ENCODE measurements at places on chromosomes 3 and 15. TPM values are rescaled to one million over a fixed set of nuclear protein-coding genes. Genes with fewer than 3 reads are reported as not detected.

DNA sequence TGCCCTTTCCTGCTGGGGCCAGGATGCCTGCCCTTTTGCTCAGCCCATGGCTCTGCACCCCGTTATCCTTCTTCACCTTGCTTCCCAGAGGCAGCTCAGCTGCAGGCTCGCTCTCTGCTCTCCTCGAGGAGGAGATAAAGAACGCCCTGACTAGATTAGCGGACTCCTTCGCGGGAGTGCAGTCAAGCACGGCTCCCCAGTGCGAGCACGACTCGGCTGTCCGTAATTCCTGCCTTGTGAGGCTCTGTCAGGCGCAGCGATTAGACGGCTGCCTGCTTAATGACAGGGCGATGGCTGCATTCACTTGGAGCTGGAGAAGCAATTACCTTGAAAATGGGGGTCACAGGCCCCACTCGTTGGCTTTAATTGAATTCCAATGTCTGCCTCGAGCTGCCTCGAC lies 25.9 kb downstream of the TLE3 start:
- DNase-seq = no peak

GRCh38 chr3:55183201-55183600 lies 255.3 kb upstream of the LRTM1 start:
- DNase-seq = no peak

- DNase-seq = no peak
Observed at GRCh38 chr15:59896663-59897074, 107.4 kb upstream of the FOXB1 start.

- DNase-seq = peak; percentile 55
Observed at GRCh38 chr15:75620058-75620820, 5.3 kb downstream of the SNUPN start.

- DNase-seq = no peak
Observed at GRCh38 chr3:101379658-101380376, 59.4 kb upstream of the IMPG2 start.

DNA sequence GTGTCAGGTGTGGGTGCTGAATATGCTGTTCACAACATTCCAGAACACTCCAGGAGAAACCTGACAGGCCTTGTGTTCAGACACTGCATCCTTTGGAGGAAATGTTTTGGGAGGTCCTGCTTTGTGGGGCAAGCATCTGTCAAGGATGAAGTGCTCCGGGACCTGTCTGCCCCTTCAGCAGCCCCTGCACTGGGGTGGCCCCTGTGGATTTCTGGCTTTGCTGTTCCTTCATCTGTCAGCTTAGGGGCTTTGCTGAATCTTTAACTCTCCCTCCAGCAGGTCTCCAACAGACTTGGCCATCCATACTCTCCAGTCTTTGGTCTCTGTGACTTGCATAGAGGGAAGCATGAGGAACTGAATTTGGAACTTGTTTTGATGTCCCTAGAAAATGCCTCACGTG lies 3.1 kb downstream of the PRR23E start:
- no peak for DNase-seq

- no peak for DNase-seq
Observed at GRCh38 chr15:51575775-51576174, 46.8 kb downstream of the DMXL2 start.

GRCh38 chr15:60065951-60066350 lies 61.8 kb downstream of the FOXB1 start:
- no peak for DNase-seq

DNA sequence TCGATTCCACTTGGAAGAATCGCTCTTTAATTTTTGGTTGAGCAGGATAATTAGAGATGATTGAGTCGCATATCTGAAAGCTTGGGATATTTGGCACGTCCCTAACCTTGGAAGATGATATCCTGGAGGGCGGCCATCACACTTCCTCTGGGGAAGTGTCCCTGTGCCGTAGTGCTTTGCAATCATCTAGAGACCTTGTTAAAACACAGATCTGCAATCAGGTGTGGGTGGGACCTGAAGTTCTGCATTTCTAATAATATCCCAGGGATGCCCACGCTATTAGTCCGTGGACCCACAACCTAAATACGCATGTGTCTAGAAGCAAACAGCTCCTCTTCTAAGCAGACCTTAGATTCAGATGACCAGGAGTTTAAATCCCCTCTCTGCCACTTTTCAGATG lies 20.5 kb downstream of the MYO1E start:
- DNase-seq = no peak

- no peak for DNase-seq
Observed at GRCh38 chr3:113254171-113254947, 43.0 kb downstream of the BOC start.

DNA sequence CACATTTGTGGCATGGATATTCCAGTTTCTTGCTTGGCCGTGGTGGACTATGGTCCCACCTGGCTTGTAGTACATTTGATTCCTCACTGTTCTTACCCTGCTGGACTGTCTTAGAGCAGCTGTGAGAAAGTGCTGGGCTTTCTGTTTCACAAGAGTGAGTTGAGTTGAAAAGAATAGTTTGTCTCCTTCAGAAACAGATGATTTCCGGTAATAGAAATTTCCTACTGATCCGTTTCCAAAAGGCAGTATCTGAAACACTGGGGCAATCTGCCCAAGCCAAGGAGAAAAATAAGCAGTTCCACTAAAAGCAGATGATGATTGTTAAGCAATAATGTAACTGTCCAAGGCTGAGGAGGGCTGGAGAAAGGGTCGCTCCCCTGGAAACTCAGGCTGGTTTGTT lies 96.0 kb downstream of the SUCLG2 start:
- no peak for DNase-seq

- no peak for DNase-seq
Observed at GRCh38 chr15:63111481-63111880, 10.2 kb upstream of the LACTB start.

GRCh38 chr15:100355342-100355741 lies 13.6 kb upstream of the ADAMTS17 start:
- DNase-seq = no peak

DNA sequence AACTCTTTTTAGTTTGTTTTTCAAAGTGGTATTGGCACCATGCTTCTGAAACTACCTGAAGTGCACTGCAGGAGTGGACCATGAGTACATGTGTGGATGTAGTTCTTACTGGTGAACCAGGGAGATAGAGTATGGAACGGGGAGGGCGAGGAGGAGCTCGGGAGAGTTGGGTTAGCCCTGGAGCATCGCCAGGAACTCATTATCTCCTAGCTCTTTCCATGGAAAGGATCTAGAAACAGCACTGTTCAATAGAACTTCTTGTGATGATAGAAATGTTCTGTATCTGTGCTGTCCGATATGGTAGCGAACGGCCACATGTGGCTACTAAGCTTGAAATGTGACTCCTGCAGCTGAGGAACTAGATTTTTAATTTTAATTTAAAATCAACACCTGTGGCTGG lies 47.3 kb downstream of the VGLL4 start:
- DNase-seq = no peak

- no peak for DNase-seq
Observed at GRCh38 chr15:69652293-69652692, 199.7 kb downstream of the RPLP1 start.

DNA sequence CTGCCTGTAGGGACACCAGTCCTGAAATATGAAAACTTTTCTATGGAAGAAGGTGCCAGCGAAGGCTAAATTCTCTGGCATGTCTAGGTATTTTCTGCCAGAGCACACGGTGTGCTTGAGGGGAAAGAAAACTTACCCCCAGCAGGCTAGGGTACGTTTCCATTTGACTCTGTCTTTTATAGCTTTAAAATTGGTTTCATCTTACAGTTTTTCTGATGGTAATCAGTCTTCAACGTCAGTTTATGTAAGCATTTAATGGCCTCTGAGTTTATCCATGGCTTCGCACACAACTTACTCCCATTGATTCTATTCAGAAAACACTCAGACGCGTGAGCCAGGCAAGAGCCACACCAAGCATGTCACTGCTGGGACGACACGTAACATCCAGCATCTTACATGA lies 249.7 kb downstream of the ADAMTS17 start:
- no peak for DNase-seq

DNA sequence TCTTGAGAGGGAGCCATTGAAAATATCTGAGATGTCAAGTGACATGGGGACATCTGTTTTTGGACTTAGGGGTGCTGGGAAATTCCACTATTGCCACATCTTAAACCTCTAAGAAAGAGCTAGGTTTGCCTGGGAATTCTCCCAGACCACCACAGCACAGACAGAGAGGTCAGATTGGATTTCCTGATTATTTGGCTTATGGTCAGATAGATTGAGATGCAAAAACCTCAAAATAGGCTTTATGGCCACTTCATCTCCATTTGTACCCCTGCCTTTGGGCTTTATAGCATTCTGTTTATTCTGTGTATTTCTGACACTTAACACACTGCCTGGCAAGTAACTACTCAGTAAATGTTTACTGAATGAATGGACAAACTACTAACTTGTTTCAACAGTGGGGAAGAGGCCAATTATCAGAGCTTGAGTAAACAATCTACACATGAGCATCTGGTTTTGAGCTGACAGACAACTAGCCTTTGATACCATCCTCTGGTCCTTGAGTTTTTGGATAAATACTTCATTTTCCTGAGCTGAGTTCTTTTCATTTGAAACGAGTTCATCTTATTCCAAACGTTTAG lies 81.8 kb downstream of the TP63 start:
- no peak for DNase-seq

GRCh38 chr15:86205096-86205495 lies 125.4 kb downstream of the AGBL1 start:
- DNase-seq = no peak

GRCh38 chr15:55434989-55435825 lies 26.9 kb downstream of the PIERCE2 start:
- peak; percentile 53 for DNase-seq

- no peak for DNase-seq
Observed at GRCh38 chr3:24270204-24270691, 224.4 kb downstream of the THRB start.

GRCh38 chr3:57009367-57009766 lies 51.1 kb upstream of the SPATA12 start:
- no peak for DNase-seq

DNA sequence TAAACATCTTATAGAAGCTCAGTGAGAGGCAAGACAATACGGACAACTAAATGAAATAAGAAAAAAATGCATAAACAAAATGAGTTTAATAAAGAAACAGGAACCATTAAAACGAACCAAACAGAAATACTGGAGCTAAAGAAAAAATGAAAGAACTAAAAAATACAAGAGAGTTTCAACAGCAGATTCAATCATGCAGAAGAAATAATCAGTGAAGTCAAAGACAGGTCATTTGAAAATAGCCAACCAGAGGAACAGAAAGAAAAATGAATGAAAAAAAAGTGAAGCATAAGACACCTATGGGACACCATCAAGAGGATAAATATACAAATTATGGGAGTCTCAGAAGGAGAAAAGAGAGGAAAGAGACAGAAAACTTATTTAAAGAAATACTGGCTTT lies 42.5 kb upstream of the PRR20G start:
- DNase-seq = no peak

DNA sequence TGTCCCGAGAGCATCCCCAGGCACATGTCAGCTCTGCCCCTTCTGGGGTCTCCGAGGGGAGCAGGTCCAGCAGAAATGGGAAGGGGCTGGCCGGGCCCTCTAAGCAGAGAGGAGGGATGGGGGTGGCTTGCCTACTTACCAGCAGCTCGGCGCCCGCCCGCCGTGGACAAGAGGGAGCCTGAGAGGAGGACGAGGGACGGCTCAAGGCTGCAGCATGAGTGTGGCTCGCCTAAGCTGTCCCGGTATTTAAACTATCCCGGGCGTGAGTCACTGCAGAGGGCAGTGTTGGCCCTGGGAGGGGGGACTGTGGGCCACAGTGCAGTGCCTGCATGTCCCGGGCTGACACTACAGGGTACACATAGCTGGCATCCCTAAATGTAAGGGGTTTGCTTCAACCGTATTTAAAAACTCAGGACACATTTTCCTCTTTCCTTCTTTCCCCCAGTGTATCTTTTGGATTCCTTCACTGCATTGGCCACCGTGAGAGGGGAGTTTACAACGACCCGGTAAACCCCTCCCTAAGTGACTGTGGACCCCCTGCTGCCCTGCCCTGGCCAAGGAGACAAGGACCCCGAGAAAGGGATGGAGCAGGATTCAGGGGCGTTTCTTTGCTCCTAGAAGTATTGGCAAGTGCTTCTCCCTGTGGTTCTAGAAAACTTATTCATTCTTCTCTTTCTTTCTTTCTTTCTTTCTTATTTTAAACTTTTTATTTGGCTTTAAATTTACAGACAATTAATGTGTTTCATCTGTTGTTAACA lies at the start of gene LRRC15:
TSS of gene LRRC15 (minus strand) at position 222 of the 758 bp plus-strand sequence. CDS start 8,700 bp downstream, outside the sequence.
- peak; percentile 77 for DNase-seq

DNA sequence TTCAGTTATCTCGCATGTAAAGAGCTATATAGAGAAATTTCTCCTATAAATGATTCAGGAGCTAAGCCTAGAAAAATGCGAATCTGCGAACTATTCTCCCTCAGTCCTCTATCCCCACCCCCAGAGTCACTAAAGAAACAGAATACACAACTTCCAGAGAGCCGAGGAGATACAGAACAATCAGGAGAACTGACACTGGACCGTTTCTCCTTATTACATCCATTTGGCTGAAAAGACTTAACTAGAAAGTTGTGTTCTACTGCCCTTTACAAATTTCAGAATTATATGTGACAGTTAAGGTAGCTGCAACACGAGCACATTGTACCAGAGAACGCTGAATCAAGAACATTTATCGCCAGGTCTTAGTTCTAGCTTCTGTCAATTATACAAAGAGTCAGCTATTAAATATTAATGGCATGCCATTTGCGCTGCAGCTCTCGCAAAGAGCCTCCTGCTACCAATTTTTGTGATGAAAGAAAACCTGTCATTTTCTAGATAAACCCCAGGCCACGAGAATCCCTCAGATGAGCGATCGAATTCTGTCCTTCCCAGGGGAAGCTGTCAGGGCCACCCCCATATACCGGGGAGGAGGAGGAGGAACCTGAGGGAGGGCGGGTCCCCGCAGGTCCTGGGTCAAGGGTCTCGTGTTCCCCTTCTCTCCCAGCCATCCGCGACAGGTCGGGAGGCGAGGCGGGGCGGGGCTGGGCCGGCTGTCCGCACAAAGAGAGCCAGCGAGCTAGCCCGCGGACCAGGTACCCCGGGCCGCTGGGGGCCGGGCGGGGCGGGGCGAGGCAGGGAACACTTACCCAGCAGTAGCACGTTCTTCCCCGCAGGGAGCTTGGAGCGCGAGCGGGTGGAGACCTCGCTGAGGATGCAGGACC lies 878 bp downstream of the DYNC1LI1 start:
- DNase-seq = peak; percentile 35

GRCh38 chr3:38139191-38139590 lies 730 bp downstream of the MYD88 start:
- DNase-seq = no peak

DNA sequence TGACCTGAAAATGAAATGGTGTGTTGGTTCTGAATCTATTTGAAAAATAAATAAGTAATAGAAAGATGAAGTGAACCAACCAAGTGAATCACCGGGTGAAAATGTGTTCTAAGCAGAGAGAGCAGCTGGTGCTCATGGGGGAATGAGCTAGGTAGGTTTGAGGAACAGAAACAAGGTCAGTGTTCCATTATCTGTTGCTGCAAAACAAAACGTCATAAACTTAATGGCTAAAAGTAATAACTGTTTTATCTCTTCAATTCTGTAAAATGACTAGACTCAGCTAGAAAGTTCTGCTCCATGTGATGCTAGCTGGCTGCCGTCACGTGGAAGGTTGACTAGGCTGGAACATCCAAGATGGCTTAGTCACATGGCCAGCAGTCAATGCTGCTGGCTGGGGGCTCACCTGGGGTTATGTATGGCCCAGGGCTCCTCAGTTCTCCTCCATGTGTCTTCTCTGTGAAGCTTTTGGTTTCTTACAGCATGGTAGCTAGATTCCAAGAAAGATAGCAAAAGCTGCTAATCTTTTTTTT lies 13.3 kb upstream of the SH3BP5 start:
- no peak for DNase-seq

FBXO40 gene
- total RNA-seq = not detected

IMPG2 gene
- total RNA-seq = not detected

COL7A1 gene
- 128 TPM for total RNA-seq

CPN2 gene
- total RNA-seq = not detected

CKMT1B gene
- not detected for total RNA-seq

RFX7 gene
- total RNA-seq = 2.9 TPM

GPR156 gene
- 1.6 TPM for total RNA-seq

THPO gene
- total RNA-seq = 0.43 TPM

SCAANT1 gene
- total RNA-seq = not detected
